ENCODE measurements at places on chromosomes 6 and 20.

DNA sequence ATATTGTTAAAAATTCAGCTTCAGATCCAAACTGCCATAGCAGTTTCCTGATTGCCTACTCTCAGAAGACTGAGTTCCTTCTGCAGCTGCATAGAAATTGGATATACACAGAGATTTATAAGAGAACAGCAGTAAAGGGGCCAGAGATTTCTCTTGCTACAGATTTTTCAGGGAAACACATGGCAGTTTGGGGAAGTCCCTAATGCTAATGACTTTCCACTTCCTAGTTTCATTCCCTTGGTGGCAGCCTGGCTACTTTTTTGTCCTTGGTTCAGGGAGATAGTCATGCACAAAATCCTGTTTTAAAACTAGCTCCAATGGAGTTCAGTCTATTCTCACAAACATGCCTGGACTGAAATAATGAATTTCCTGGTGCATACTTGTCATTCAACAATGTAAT, 125.3 kb upstream of the PLCB4 start:
- no peak for DNase-seq

GRCh38 chr6:74091136-74091793, 395.3 kb downstream of the CD109 start:
- DNase-seq: peak; percentile 63

DNA sequence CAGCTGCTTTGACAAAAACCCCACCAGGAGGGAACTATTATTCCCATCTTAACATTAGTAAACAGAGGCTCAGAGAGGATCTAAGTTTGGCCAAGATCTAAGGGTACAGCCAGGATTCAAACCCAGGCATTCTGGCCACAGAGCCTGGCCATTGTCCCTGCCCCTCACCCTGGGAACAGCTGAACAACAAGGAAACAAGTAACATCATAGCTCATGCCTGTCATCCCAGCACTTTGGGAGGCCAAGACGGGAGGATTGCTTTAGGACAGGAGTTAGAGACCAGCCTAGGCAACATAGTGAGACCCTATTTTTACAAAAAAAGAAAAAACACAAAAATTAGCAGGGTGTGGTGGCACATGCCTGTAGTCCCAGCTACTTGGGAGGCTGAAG, 27.5 kb downstream of the TOX2 start:
- no peak for DNase-seq

- no peak for DNase-seq
Measured at GRCh38 chr20:19807191-19807945, 49.3 kb downstream of the RIN2 start.

DNA sequence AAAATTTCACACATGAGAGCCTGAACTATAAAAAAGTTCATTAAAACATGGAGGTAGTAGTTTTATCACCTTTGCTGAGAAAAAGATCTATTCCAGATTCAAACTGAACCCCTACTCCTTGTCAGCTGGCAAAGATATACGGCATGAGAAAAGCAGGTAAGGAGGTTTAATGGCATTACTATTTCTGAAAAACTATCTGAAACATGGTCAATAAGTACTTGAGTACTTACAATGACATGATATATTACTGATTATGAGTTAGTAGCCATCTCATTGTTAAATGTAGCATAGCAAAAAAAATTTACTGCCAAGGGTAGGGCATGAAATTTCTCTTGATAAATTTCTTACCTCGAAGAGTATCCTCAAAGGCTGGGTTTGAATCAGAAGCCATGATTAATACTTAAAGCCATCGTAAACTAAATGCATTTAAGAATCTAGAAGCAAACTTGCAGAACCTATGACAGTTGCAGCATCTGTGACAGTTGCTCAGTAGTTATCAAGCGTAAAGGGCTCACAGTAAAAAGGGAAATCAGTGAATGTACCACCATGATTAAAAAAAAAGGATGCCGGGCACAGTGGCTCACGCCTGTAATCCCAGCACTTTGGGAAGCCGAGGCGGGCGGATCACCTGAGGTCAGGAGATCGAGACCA, 8.7 kb downstream of the SLC17A5 start:
- DNase-seq: peak; percentile 16

DNA sequence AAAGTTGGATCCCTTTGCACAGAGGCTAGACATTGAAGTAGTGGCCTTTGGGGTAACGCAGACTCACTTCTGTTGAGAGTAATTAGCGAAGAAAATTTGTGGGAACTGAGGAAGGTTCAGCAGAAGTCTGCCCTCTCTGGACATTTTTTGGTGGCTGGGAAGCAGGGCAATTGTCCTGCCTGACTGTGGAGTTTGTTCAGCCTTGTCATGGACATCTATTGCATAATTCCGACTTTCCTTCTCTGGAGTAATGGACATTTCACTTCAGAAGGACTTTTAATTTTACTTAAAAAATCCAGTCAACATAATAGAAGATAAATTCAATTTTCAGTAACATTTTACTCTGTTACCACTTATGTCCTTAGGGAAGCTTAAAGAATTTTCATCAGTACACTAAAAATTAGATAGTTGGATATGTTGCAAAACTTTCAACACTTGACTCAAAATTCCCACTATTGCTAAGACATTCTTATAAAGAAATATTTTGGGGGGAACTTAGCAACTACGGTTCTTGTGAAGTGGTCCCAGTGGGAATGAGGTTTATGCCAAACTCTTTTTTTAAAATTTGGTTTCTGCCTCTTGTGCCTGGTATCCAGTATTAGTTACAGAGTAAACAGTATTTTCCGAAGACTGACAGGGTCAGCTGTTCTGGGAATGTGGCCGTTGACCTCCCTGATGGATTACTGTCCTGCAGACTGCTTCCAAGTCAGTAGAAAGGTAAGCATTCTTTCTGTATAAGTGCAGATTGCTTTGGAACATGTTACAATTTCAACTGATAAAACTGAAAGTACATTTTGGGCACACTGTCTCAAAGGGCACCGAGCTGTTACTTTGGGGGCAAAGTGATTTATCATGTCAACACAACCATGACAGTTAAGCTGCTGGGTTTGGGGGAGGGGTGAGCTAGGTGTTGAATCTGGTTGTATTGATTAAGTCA, 100.6 kb upstream of the MLIP start:
- no peak for DNase-seq

DNA sequence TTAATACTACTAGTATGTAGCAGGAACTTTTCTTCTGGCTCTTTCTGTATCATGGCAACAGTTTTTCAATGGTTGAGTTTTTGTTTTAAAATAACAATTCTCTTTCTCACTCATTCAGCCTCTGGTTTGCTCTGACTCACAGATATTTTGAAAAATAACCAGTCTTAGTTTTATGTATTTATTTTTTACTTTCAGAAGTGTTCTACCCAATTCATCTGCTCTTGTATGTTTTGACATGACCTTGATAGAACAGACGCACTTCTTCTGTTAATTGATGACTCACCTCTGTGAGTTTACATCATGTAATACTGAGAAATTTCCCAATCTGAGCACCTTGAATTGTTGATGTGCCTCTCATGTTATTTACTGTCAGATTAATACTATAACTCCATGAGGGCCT, 178.9 kb downstream of the SASH1 start:
- no peak for DNase-seq

DNA sequence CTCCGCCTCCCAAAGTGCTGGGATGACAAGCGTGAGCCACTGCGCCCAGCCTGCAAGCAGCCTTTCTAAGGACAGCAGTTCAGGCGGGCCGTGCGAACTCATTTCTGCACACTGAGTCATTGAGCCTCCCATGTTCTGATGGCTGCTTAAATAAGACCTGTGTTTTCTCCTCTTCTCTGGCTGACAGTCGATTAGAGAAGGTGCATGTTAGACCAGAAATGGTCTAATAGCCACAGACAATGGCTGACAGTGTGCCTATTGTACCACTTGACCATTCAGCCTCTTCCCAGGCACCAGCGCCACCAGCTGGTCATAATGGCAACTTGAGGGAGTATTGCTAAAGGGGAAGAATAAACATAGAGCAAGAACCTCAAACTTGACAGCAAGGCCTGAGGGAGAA, 6.2 kb downstream of the CST11 start:
- peak; percentile 23 for DNase-seq

DNA sequence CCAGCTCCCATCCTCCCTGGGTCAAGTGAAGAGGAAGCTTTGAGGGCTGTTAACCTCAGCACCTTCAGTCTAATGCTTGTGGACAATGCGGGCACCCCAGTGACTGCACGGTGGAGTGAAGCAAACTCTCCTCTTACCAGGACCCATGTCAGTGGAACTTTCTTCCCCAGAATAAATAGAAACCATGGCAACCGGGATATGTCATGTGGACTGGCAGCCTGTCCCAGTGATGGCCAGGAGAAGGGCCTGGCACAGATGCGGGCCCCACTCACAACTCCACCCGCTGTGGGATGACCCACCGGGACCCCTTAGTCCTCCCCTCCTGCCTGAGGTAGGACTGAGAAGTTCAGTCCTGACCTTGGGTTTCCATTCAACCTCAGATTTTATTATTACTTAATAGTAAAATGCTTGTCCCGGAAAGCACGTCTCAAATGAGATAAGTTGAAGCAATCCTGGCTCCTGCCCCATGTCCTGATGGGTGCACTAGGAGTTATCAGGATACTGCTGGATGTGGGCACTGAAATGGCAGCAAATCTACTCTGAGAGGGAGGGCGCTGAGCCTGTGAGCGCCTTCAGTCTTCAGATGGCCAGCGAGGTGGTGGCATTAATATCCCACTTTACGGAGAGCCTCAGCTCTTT, 23.5 kb downstream of the TOX2 start:
- DNase-seq: no peak

DNA sequence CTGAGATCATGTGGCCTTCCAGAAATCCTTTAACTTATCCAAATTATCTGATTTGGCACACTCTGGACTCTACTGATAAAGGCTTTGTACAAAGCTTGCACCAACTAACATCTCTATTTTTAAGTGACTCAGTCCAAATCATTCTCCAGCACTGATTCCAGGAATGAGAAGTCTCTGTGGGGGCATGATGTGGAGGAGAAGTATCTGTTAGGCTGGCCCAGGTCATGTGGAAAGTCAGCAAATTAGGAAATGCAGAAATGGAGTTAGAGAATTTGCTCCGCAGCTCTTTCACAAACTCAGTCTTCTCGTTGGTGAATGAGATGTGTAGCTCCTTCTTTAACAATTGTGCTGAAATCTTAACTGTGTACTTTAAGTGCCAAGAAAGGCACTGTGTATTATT, 165.7 kb downstream of the ZNF217 start:
- no peak for DNase-seq

- no peak for DNase-seq
Measured at GRCh38 chr6:39224011-39224410, 5.3 kb downstream of the KCNK5 start.

DNA sequence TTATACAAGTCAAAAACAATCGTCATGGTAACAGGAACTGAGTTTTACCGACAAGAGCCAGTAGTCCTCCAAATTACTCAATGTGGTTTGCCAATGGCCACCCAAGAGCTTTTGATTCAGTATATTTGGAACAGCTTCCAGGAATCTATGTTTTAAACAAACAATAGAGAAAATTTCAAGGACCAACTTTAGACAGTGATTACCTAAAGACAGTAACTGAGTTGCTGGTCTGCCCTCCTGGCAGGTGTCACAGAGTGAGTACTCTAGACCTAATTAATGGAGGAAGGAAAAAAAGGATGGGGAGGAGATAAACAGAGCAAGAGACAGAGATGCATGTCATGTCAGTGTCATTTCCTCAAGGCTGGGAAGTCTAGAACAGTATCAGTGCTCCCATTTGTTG, 361.3 kb upstream of the BTBD3 start:
- no peak for DNase-seq

GRCh38 chr6:7894262-7895124, 16.1 kb downstream of the TXNDC5 start:
- DNase-seq: no peak

- DNase-seq: no peak
Measured at GRCh38 chr6:108544606-108545005, 16.1 kb upstream of the FOXO3 start.

DNA sequence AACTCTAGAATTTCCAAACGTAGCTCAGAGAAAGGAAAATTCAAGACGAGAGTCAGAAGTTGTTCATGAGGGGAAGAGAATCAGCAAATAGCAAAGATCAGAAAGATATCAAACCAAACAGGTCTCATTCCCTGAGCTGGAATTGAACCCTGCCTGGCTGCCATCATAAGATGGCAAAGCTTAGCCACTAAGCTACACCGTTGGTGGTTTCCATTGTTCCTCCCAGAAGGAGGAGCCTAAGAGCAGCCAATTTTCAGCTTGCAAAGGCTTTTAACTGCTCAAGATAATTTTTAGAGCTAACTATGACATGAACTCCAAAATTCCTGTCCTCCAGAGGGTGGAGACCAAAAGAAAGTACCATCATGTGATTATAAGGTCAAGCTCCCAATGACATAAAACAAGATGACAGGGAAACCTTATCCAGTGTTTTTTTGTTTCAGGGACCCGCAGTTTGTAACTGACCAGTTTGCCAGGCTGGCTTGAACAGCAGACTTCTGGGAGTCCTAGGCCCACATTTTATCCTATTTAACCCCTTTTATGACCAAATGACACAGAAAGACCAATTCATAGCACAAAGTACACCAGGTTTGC, 55.9 kb downstream of the COL11A2 start:
- DNase-seq: no peak

- DNase-seq: peak; percentile 53
Measured at GRCh38 chr6:35181933-35182612, 31.7 kb upstream of the SCUBE3 start.

DNA sequence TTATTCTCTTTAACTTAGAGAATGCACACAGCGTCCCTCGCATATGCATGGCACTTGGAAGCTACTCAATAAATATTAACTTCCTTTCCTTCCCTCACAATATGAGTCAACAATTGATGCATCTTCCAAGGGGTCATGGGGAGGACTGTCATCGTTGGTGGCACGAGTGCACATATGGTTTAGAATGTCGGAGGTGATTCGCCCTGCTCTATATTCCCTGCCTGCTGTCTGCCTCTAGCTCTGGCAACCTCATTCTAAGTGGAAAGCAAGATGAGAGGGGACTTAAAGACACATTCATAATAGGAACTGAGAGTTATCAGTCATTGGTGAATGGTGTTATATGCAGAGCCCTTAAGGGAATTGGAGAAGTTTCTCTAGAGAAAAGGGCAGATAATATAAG, 44.6 kb downstream of the MAK start:
- DNase-seq: no peak

DNA sequence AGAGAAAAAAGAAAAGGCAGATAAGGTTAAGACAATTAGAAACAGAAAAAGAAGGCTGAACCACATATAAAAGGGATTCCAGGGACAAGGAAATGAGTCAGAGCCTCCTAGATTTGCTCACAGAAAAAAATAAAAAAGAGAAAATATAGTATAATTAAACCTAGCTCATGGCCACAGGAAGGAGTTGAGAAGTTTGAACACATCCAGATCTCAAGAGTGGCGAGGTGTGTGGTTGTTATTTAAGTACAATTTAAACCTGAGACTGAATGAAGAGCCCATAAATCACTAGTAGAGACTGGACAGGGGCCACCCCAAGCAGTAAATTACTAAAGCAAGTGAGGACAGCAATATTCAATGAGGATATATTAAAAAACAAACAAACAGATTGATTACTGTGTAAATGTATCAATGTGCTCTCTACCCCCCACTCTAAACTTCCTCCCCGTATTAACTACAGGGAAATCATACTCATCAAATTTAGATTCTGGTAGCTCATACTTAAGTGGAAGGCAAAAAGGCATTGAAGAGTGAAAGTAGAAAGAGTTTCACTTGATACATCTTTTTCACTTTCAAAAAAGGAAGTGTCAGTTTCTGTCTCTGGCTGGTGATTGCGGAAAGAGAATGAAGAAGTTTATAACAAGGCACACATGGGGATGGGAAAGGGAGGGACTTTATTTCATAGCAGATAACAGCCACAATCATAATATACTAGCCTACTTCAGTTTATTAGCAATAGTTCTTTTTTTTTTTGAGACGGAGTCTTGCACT, 49.3 kb upstream of the SCAF8 start:
- DNase-seq: no peak

- no peak for DNase-seq
Measured at GRCh38 chr6:10424040-10424439, 9.2 kb upstream of the TFAP2A start.

Data from RKO (cell line).